ENCODE measurements at places on chromosomes 7 and 10. TPM values are rescaled to one million over a fixed set of nuclear protein-coding genes. Genes with fewer than 3 reads are reported as not detected.

GTF2IRD1 gene
- 34.5 TPM for total RNA-seq

FXYD4 gene
- 0.71 TPM for total RNA-seq

SEMA3E gene
- total RNA-seq: 1.6 TPM

SLC26A3 gene
- 0.54 TPM for total RNA-seq

TNS3 gene
- total RNA-seq: 9.1 TPM

NCAPG2 gene
- 73.1 TPM for total RNA-seq

EPO gene
- total RNA-seq: 0.30 TPM

GPR15LG gene
- total RNA-seq: not detected

HKDC1 gene
- total RNA-seq: 1.7 TPM

PODXL gene
- 37.5 TPM for total RNA-seq

CH25H gene
- total RNA-seq: not detected

FIGNL1 gene
- total RNA-seq: 28.1 TPM

DNMBP gene
- 60.3 TPM for total RNA-seq

FAM131B gene
- total RNA-seq: 0.20 TPM

PON1 gene
- total RNA-seq: 0.20 TPM

CYP26C1 gene
- total RNA-seq: 0.07 TPM

VWA2 gene
- not detected for total RNA-seq

CPSF4 gene
- total RNA-seq: 67.0 TPM

GSTO1 gene
- 179 TPM for total RNA-seq

AGBL3 gene
- 1.9 TPM for total RNA-seq

OR6V1 gene
- total RNA-seq: not detected

CPEB3 gene
- 3.0 TPM for total RNA-seq

PLAC9 gene
- total RNA-seq: not detected

SLC18A2 gene
- not detected for total RNA-seq

TMEM140 gene
- not detected for total RNA-seq

ZNF239 gene
- 4.4 TPM for total RNA-seq

DGKI gene
- total RNA-seq: 0.15 TPM

NCF1 gene
- total RNA-seq: 0.27 TPM

PGAM2 gene
- total RNA-seq: 0.27 TPM

AS3MT gene
- 0.79 TPM for total RNA-seq

C10orf143 gene
- total RNA-seq: 0.66 TPM

CCDC7 gene
- total RNA-seq: 4.0 TPM

MSS51 gene
- 1.7 TPM for total RNA-seq

All from HCT116 (cell line).